ENCODE measurements at places on chromosomes 3 and 15.
A peak's percentile ranks its signal among the peaks of the same experiment; 100 is the strongest.

GRCh38 chr15:42045211-42045615 lies 24.4 kb upstream of the PLA2G4E start:
- DNase-seq = no peak

GRCh38 chr3:43022121-43022520 lies 43.0 kb downstream of the GASK1A start:
- DNase-seq = no peak

- no peak for DNase-seq
These were observed 86.3 kb downstream of the IGF1R start for GRCh38 chr15:98734466-98735199.

GRCh38 chr3:16741890-16742289 lies 136.7 kb upstream of the DAZL start:
- peak; percentile 87 for DNase-seq

GRCh38 chr3:122564155-122564912 lies at the start of the genes DTX3L and PARP9:
DTX3L (plus strand) TSS chr3:122564338; CDS start chr3:122564427, 89 bp downstream.
PARP9 (minus strand) TSS chr3:122564300; CDS start chr3:122559620, 4,680 bp downstream.
- peak; percentile 83 for DNase-seq

DNA sequence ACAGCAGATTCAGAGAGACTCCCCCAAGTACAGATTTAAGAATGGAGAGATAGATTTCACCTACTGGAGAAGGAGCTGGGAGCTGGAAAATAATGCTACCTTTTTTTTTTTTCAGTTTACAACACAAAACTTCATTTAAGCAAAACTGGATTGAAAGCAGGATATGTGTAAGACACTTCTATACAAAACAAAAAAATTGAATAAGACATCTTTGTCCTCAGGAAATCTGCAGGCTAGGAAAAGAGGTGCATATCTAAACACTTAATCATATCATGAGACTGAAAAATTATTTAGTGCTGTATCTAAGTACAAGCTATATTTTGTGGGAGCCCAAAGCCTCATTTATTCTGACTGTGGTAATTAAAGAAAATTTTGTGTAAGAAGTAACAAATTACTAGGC lies 516.1 kb downstream of the ZIC1 start:
- DNase-seq = peak; percentile 38

- DNase-seq = no peak
These were observed 110.7 kb downstream of the PLD1 start for GRCh38 chr3:171699601-171700000.

DNA sequence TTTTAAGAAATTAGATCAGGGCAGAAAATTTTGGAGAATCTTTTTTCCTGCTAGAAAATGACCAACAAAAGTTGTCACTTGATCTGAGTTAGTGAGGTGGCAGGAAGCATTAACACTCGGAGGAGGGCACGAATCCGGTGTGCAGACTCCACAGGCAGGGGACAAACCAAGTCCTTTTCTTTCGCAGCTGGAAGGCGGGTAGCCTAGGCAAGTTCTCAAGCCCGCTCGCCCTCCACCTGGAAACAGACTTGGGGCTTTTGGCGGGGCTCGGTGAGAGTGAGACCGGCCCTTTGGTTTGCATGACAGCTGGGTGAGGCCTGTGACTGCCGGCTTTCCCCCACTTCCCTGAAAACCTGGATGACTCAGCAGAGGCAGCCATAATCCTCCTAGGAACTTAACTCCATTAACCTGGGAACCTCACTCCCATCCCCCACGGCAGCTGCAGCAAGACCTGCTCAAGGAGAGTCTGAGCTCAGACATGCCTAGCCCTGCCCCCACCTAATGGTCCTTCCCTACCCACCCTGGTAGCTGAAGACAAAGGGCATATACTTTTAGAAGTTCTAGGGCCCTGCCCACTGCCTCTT lies 134.8 kb downstream of the MFSD1 start:
- no peak for DNase-seq

GRCh38 chr3:23567917-23568316 lies 237.8 kb upstream of the UBE2E1 start:
- peak; percentile 97 for DNase-seq

DNA sequence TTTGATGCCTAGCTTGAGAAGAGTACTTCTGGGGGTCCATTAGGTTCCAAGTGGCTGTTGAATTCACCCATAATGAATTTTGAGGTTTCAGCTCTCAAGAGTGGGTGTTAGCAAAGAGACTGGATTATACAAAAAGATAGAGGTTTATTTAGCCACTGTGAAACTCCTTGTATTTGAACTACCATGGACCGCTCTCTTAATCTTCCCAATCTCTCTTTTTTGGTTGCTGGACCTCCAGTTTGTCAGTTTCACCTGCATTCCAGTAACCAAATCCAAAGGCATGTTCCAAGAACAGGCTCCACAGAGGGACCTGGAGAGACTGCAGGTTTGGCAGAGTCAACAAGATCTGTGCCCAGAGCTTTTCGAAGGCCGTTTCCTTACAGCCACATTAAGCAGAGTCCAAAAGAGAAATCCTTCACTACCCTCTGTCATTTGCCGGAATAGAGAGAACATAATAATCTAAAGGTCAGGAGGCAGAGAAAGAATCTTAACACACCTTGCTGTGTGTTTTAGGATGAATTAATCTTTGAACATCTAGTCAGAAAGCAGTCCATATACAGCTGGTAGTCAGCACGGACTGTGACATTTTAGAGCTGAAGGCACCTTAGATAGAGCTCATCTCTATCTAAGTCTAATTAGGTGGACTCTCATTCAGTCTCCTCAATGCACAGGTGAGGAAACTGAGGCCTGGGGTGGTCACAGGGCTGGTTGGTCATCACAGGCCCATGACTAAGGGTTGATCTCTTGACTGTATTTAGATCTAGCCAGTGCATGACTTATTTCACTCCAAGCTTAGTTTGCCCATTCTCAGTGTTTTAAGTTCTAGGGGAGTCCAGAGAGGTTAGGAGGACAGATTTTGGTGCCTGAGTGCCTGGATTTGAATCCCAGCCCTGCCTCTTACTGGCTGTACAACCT lies 1.3 kb downstream of the ABHD2 start:
- no peak for DNase-seq

GRCh38 chr3:177263615-177264368 lies 66.5 kb upstream of the TBL1XR1 start:
- DNase-seq = peak; percentile 41

DNA sequence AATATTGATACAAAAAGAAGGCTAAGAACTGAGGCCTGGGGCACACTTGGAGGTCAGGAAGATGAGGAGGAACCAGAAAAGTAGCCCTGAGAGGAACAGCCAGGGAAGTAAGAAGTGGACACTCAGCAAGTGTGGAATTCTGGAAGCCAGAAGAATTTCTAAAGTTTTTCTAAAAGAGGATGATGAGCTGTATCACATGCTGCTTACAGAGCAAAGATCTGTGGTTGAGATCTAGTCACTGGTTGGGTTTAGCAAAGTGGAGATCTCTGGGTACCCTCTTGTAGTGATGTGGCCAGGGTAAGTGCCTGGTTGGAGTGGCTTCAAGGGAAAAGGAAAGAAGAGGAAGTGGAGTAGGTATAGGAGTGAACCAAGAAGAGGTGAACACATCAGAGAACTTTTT lies 95.4 kb upstream of the DAZL start:
- DNase-seq = no peak

DNA sequence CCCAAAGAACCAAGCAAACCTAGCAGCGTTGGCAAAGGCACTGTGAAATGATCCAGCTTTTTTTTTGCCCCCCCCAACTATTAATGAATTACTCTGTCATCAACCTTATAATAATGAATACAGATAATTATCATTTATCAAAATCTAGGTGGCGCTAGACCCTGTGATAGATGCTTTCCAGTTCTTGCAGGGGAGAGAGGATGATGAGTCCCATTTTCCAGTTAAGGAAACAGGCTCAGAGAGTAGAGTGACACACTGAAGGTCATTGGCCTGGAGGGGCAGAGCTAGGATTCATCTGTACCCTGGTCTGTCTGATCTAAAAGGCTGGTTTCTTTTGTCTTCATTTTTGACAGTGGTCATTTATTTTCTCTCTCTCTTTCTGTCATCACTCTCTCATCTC lies 5.0 kb downstream of the ACOX2 start:
- no peak for DNase-seq

DNA sequence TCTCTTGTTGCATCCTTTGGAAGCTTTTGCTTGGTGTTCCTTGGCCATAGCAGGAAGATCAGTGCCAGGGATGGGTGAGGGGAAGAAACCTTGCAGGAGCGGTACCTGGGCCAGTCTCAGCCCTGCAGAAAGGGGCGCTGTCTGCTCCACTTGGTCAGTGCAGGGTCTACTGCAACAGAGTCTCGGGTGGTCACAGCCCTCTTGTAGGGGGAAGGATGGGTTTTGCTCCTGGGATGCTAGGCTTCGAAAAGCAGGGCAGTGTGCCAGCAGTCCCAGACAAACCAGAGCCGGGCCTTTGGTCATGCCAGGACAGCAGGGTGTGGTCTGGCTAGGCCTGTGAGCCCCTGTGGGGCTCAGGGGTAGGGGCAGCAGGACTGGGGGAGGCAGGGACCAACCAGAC lies 186.7 kb downstream of the APBA2 start:
- no peak for DNase-seq

DNA sequence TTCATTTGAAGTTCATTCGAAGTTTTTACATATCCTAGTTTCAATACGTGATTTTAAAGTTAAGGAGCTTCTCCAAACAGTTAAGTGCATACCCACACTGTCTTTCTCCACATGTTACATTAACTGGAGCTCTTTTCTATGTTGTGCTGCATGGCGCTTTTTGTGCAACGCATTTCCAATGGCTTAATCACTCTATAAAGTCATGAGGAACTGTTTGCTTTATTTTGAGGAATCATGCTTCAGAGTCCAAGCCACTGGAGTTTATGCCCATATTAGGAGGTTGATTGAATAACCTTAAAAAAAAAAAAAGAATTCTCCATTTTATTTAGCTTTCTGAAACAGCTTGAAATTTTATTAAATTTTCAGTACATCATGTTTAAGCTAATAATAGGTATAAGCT lies 109.4 kb upstream of the MBNL1 start:
- peak; percentile 93 for DNase-seq

GRCh38 chr3:195160257-195160898 lies 110.6 kb downstream of the XXYLT1 start:
- peak; percentile 48 for DNase-seq

- DNase-seq = no peak
These were observed 9.8 kb downstream of the NBEAL2 start for GRCh38 chr3:46989146-46989810.

DNA sequence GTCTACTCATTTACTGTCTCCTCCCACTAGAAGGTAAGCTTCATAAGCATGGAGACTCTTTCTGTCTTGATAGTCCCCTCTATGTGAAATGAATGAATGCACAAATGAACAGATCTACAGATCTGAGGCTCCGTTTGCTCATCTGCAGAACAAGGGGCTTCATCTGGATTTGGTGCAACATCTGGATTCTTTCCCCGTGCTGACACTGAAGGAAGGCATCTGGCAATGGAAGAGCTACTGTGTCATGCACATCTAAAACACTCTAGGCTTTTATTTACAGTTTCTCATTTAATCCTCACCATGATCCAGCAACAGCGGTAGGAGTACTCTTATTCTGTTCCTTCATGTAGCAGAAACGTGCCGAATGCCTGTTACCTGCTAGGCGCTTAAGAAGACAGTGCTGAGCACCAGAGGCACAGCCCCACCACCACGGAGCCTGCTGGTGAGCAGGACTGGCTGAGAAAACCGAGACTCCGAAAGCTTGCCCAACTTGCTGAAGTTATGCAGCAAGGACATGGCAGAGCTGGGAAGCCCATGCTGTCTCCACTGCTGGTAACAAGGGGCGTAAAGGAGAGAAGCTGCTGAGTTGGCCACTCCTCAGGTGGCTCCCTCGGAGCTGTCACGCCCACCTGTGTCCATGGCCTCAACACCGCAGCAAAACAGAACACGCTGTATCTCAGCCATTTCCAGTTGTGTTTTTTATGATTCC lies 31.1 kb downstream of the LSM3 start:
- DNase-seq = peak; percentile 53

DNA sequence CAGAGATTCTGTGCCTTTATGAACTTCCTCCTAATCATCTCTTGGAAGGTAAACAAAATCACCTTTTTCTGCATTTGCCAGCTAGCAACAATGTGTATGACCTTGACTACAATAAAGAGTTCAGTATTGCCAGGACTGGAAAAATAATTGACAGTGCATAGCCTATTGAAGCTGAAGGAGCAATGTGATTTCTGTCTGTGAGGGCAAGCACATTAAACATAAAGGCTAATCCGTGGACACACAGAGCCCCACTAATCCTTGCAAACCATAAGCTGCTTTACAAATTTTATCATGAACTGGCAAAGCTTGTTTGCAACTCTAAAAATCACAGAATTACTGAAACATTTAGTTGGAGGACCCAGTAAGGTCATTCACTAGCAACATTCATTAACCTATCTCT lies 563.8 kb downstream of the PYDC2 start:
- DNase-seq = no peak

DNA sequence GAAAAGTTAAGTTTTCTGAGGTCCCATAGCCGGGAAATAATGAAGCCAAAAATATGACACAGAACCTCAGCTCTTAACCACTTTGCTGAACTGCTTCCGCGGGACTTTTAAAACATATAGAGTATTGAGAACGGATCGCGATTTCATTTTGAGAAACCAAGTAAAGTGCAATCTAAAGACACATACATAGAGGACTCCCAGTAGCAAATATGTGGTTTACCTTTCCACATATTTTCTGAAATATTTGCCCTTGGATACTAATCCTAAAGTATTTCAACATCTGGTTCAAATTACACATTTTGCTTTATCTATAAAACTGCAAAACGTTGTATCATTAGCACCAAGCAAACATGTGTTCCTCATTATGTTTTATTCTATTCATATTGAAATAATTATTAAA lies 776.5 kb downstream of the ROBO2 start:
- peak; percentile 1 for DNase-seq

GRCh38 chr15:81407718-81408117 lies 33.7 kb upstream of the TMC3 start:
- no peak for DNase-seq

DNA sequence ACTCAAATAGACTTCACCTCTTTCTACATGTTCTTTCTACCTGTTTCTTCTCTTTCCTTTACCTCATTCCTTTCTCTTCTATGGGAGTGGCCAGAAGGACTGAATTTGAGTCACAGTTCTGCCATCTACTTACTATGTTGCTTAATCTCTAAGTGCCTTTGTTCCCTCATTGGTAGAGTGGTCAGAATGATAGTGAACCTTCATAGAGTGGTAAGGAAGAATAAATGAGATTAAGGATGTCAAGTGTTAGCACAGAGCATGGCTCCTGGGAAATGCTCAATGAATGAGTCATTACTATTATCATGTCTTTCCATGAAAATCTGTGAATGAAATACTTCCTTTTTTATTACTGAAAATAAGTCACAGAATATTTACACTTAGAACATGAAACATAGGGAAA lies 17.5 kb downstream of the TMEM207 start:
- DNase-seq = peak; percentile 42

DNA sequence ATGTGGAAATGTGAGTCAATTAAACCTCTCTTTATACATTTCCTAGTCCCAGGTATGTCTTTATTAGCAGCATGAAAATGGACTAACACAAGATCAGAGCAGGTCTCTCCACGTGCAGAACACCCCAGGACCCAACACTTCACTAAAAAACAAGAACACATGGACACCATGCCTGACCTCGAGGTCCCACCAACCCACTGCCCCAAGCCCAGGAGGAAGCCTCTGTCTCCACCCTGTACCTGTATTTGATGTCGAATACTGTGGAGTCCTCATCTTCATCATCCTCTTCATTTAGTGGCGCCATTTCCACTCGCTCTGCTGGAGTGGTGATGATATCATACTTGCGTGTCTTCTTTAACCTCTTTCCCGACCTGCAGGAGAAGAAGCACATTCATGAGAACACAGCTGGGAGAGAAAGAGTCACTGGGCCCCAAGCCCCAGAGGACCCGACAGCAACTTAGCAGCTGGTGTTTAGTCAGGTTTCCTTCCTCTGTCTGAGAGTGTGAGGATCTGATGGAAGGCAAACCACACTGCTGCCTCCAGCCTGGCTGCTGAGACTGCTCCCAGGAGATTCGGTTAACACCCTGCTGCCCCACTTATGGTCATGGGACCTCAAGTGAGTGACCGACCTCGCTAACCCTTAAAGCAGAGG lies 25.5 kb downstream of the FAM174B start:
- DNase-seq = no peak

All from fibroblast of lung (primary cell).